ENCODE measurements at places on chromosomes 12 and 14.
A peak's percentile ranks its signal among the peaks of the same experiment; 100 is the strongest.

- no peak for DNase-seq
Measured at GRCh38 chr14:40487824-40488223, 1055.6 kb upstream of the FBXO33 start.

- DNase-seq = no peak
Measured at GRCh38 chr14:103545219-103545914, 16.4 kb downstream of the TRMT61A start.

DNA sequence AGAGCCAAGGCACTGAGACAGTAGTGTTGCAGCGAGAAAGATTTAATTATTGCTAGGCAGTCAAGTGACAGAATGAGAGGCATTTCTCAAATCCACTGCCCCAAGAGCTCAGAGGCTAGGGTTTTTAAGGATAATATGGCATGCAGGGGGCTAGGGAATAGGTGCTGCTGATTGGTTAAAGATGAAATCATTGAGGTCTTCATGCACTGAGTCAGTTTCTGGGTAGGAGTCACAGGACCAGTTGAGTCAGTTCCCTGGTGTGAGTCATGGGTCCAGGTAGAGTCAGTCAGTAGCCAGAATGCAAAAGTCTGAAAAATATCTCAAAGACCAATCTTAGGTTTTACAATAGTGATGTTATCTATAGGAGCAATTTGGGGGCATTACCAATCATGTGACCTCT, 323.8 kb downstream of the RGS6 start:
- peak; percentile 25 for DNase-seq

- DNase-seq = no peak
Measured at GRCh38 chr14:93732524-93732923, 55.8 kb downstream of the PRIMA1 start.

- no peak for DNase-seq
Measured at GRCh38 chr12:26334621-26335124, 139.3 kb downstream of the SSPN start.

DNA sequence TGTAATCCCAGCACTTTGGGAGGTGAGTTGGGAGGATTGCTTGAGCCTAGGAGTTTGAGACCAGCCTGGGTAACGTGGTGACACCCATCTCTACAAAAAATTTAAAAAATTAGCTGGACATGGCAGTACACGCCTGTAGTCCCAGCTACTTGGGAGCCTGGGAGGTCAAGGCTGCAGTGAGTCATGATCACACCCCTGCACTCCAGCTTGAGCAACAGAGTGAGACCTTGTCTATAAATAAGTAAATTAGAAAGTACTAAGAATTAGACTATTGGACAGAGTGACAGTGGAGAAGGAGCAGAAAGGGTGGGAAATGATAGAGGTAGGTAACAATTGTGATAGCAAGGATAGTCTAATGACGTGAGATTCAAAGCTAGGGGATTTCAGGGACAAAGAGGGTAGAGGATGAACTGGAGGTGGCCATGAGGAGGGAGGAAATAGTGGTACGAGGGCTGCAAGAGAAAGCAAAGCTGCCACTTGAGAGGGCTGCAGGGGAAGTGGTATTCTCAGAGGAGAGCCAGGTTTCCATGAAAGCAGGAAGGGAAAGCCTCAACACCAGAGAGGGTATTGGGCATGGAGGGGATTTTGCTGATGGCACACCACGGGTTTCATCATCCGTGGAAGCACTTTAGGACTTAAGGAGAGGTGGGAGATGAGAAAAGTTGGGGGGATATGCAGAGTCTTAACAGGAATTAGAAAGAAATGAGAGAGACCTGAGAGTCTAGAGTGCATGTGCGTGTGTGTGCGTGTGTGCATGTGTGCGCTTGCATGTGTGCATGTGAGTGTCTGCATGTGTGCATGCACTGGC, 85.6 kb downstream of the SYNE2 start:
- DNase-seq = peak; percentile 29

- DNase-seq = no peak
Measured at GRCh38 chr12:75529316-75529715, 17.9 kb upstream of the KRR1 start.

DNA sequence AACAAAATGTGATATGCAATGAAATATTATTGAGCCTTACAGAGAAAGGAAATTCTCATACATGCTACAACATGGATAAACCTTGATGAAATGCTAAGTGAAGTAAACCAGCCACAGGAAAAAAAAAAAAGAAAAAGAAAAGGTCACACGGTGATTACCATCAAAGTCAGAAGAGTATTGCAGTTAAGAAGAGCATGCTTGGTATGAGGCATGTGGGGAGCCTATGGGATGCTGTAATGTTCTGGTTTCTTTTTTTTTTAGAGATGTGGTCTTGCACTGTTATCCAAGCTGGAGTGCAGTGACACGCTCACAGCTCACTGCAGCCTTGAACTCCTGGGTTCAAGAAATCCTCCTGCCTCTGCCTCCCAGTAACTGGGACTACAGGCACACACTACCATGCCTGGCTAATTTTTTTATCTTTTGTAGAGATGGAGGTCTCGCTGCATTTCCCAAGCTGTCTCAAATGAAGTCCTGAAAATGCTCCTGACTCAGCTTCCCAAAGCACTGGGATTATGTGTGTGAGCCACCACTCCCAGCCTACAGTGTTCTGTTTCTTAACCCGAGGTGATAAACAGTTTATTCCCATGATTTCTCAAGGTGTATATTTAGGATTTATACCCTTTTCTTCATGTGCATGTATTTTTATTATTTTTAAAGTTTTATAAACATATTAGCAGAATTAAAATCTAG, 96.2 kb downstream of the SEC23A start:
- DNase-seq = no peak

DNA sequence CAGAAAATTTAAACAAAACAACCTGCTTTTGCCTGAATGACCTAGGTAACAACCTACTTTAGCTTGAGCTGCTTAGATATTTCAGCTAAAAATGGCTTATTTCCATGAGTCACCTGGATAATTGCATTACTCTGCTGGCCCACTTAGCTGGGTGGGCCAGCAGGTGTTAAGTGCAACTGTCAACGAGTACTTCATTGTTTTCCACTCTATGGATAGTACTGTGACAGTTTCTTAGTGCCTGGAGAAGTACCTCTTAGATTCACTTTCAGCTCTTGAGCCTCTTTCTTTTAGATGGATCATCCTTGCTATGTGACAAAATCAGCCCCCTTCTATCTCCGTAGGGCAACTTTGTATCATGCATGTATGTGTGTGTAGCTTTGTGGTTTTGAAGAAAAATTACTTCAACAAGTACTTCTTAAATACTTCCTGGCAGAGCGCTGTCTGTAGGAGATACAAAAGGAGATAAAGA, 368.2 kb upstream of the ATP2B1 start:
- DNase-seq = no peak

GRCh38 chr12:121001841-121002483, 14.3 kb downstream of the C12orf43 start:
- no peak for DNase-seq

DNA sequence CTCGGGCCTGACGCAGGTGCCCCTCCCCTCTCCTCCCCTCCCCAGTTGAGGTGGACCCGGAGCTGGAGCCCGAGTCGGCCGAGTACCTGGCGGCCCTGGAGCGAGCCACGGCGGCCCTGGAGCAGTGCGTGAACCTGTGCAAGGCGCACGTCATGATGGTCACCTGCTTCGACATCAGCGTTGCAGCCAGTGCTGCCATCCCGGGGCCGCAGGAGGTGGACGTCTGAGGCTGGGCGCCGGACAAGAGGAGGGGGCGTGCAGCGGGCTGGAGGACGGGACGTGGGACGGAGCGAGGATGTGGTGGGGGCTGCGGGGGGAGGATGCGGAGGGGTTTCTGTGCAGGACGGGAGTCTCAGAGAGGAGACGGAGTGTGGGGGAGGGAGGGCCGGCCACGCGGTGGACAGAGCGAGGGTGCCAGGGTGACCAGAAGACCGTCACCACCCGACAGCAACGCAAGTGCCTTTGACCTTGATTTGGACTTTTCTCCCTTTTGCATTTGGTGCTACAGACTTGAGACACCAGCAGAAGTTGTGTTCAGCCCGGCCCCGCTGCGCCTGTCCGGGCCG, 41.3 kb downstream of the KIF26A start:
- no peak for DNase-seq

DNA sequence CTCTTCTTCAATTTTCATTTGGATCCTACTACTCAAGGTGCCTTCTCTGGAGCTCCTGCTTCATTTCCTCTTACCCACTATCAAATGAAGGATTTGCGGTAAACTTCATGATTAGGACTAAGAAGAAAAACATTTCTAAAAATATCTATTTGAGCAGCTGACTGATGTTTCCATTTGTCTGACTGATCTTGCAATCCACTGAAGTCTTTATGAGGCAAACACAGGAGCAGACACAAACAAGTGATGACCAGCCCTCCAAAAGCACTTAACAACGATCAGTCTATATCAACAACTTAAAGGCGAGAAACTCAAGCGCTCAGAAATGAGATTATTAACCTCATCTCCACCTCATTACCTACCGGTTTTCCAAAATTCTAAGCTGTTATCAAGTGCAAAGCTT, 26.2 kb downstream of the OSBPL8 start:
- no peak for DNase-seq

GRCh38 chr14:99033951-99034350, 238.0 kb downstream of the BCL11B start:
- DNase-seq = no peak

DNA sequence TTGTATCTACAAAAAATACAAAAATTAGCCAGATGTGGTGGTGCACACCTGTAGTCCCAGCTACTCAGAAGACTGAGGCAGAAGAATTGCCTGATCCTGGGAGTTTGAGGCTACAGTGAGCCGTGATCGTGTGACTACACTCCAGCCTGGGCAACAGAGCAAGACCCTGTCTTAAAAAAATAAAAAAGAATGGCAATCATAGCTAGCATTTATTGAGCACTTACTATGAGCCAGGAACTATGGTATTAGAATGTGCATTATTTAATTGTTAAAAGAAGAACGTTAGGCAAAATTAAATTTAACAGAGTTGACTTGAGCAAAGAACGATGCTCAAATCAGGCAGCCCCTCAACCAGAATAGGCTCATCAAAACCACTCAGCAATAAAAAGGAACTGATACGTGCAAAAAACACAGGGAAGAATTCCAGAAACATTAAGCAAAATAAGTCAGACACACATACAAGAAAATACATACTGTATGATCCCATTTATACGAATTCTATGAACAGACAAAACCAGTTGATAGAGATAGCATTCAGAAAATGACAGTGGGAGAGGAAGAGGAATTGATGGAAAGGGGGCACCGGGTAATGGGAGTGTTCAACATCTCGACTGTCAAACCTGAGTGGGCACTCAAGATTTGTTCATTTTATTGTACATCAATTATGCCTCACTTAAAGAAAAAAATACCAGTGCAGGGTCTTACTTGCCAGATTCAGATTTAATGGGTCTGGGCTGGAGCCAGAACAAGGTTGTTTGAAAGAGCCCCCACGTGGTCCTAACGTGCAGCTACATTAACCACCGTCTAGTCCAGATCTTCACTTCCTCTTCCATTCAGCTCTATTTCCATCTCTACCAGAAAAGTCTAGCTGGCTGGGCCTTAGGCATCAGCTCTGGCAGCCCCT, 8.0 kb downstream of the SCNN1A start:
- DNase-seq = peak; percentile 62

DNA sequence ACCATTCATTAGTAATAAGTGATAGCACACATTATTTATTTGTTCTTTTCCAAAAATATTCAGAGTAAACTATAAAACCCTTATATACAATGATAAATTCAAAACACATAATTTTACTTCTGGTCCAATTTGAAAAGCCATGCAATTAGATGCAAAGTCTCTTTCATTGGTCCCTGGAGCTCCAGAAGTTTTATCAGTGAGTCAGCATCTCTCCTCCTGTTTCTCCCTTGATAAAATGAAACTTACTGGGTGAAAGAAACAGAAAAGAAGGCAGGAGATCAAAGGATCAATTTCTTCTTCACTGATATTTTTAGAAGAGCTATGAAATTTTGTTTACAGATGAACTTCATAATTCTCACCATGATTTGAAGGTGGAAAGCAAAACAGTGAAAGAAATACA, 47.5 kb downstream of the IFNG start:
- DNase-seq = no peak

GRCh38 chr12:82223426-82223825, 134.8 kb downstream of the CCDC59 start:
- DNase-seq = no peak

- peak; percentile 78 for DNase-seq
Measured at GRCh38 chr14:102694530-102695166, 82.6 kb upstream of the TRAF3 start.

DNA sequence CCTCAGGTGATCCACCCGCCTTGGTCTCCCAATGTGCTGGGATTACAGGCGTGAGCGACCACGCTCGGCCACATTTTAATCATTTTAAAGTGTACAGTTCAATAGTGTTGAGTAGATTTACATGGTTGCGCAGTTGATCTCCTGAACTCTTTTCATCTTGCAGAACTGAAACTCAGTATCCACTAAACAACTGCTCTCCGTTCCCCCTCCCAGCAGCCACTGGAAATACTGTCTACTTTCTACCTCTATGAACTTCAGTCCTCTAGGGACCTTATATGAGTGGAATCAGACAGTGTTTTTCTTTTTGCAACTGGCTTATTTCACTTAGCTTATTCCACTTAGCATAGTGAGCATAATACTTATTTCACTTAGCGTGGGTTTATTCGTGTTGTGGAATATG, 53.7 kb downstream of the KCTD10 start:
- DNase-seq = no peak

DNA sequence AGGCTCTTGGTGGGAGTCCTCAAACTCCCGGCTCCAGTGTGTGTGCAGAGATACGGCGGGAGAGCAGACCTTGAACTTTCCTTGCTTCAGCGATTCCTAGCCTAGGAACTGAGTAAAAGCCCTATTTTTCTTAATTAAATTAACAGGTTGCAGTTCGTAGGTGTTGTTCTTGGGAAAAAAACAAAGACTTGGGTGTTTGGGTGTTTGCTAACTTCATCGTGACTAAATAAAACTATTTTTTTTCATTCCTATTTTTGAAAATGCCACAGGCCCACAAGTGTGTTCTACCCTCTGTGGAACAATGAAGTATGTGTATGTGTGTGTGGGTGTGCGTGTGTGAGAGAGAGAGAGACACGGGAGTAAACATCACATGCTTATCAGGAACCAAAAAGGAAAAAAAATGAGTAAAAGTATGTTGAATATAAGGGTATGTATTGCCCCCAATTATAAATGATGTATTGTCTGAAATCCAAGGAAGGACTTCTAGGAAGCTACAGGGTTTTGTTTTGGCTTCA, 651 bp downstream of the TMEM117 start:
- no peak for DNase-seq

- no peak for DNase-seq
Measured at GRCh38 chr14:67602076-67602475, 2.0 kb upstream of the PIGH start.

DNA sequence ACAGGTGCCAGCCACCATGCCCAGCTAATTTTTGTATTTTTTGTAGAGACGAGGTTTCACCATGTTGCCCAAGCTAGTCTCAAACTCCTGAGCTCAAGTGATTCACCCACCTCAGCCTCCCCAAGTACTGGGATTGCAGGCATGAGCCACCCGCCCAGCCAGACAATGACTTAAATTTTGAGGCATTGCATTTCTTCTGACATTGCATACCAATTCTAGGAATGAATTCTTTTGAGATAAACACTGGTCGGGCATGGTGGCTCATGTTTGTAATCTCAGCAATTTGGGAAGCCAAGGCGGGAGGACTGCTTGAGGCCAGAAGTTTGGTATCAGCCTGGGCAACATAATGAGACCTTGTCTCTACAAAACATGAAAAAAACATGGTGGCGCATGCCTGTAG, 2.5 kb upstream of the CELA1 start:
- DNase-seq = no peak

Data from activated naive CD4-positive, alpha-beta T cell treated with anti-CD3 and anti-CD28 coated beads for 36 hours (primary cell).